ENCODE measurements at places on chromosomes 7 and 10.

DNA sequence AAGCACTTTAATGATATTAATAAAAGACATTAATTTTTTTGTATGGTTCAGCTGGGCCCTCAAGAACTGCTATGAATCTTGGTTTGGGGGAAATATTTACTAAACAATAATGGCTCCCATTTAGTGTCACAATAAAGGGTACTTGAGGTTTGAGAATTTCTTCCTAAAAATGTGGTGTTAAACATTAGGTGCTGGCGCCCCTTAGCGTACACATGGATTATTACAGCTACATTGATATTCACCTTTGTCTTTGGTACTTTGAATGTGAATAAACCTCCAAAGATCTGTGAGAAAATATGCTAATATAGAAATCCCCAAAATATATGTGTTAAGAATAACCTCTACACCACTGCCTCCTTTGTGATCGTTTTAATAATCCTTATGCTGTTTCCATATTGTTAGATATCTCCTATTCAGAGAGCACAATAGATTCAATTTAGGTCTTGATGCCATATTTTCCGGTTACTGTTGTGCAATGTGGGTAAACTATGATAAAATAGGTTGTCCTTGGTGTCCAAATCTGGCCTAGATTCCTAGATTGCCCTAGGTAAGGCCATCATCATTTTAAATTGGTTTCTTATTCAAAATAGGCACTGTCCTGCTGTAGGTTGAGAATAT lies 161.8 kb upstream of the CACNA2D1 start:
- no peak for DNase-seq

DNA sequence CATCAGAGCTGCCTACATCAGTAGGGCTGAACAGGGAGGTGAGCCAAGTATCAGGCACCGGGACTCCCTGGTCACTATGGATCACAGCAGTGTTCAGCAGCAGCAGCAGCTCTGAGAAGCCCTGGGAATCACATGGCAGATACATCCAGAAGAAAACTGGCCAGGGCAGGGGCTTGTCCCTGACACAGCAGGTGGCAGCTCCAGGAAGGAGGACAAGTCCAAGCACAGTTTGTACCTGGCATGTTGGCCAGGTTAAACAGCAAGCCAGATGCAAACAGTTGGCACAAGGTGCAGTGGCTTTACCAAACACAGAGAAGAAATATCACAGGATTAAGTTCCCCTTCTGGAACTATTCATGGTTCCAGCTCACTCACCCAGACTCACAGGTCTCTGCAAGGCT lies 139.4 kb downstream of the KCNMA1 start:
- no peak for DNase-seq

DNA sequence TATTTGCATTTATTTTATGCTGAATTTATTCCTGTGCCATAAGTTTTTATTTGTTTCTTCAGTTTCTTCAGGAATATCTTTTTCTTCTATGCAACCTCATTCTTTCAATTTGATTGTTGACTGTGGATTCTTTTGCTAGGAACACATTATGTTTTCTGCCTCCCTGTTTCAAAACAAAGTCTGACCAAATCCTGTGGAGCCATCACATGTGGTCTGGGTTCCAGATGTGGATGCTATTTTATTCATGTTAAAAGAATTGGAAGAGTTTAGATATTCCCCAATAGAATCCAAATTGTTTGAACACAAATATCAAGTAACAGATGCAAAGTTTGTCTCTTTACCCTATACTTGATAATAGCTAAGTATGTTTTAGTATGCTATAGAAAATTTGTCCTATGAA lies 56.8 kb upstream of the LRRC17 start:
- no peak for DNase-seq

- no peak for DNase-seq
These were observed 427.0 kb downstream of the PHTF2 start for GRCh38 chr7:78225534-78225933.

DNA sequence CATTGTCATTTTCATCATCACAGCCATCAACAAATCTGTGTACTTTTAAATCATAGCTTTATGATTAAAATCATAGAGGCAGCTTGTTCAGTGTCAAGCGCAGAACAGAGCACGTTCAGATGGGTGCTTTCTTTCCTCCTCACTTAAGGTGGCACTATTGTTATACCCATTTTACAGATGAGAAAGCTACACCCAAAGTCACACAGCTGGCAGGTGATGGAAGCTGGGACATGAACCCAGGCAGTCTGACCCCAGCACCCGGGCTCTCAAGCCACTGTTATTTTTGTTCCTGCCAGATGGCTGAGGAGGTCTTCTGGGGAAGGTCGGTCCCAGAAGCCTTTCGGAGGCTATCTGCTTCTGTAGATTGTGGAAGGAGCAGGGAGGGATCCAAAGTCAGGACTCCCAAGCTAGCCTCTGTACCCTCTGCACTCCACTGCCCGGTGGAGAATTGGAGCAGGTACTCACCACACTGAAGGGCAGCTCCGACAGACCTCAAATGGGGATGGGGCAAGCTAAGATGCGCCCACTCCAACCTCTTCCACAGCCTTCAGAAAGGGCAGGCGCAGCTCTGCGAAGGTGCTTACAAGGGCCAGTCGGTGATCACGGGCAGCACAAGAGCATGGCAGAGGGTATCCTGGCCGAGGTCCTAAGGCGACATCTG lies 610 bp downstream of the AVPI1 start:
- DNase-seq, result peak; percentile 21

GRCh38 chr7:149759093-149759860 lies 14.1 kb downstream of the ZNF467 start:
- no peak for DNase-seq

DNA sequence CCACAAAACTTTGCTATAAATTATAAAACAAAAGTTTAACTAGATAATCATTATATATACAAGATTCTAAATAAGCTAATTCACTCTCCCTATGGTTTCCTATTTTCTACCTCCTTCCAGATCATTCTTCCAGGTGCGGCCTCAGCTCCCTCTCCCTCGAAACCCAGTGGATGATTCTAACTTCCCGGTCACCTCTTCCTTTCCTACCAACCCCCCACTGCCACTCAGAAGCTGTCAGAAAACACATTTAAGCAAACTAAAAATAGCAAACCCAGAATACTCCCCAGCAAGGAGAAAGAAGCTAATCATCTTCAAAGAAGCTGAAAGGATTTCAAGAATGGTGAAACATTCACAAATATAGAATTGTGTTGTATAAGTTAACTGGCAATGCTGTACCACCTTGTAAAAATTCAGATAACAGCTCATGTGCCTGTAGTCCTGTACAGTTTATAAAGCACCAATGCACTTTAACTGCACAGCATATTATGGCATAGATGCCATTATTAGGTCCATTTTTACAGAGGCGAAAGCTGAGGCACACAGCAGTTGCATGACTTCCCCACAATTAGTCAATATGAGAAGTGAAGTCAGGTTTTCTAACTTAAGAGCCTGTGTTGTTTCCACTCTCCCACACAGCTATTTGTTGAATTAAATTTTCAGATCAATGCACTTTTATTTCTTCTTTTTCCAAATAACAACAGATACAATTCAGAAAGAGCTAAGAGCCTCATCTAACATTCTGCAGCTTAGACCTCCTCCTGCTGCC lies 13.7 kb upstream of the DNTT start:
- no peak for DNase-seq

DNA sequence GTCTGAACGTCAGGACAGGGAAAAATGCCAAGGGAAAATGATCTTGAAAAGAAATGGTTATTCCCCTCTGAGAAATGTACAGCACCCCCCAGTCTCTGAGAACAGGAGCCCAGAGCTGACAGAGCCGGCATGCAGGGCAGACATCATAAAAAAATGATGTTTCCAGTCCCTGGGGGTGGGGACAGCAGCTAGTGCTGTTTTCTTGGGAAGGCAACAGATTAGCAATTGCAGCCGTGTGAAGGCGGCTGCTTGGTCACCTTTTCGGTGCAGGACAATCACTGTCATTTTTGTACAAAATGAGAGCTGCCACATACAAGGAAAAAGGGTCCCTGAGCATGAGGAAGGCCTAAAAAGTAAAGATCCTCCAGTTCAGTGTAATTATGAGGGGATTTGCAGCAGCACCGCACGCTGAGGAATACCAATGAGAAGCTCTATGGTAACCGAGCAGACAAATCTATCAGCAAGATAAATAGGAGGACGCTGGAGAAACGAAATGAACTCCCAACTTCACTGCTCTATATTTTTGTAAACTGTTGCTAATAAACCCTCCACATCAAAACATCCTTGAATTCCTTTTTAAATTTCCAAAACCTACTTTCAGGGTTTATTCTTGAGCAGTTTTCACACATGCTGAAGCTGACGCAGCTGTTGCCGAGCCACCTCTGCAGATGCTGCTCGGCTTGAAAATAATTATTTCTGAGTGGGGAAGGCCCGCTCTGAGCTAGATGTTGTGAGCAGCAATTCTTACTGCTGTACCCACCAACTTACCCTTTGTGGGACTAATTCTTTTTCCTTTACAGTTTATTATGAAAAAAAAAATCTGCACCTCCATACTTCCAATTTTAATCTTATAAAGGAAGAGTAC lies 98.2 kb upstream of the NEBL start:
- DNase-seq, result no peak

- DNase-seq, result no peak
These were observed 501.6 kb upstream of the MKI67 start for GRCh38 chr10:128627811-128628210.

DNA sequence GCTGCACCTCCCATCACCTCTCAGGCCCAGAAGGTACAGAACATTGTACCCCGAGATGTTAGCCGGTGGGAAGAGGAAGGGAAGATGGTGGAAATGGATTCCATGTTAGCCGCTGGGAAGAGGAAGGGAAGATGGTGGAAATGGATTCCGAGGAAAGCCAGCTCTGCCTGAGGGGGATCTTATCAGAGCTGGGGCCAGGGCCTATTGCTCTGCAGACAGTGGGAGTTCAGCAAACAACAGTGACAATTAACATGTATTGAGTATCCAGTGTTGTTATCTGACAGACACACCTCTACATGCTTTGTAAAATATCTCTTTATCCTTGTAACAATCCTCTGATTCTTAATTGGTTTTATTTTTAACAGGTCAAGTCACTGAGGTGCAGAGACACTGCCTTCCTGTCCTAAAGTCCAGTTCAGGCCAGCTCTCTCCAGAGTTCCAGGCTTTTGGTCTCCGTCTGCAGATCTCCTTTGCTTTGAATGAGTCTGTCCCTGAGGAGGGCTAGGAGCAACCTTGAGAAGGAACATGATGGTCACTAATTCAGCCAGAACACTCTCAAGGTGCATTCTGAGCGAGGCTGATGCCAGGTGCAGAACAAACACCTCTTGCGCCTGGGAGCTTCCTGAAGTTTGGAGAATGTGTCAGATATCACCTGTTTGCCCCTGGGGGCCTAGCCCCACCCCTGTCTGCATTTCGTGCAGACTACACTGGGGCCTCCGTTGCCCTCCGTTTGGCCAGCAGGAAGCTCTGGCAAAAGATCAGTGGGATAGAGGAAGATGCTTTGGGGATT lies 82.4 kb upstream of the PODXL start:
- no peak for DNase-seq

GRCh38 chr10:128147064-128147463 lies 20.8 kb upstream of the MKI67 start:
- no peak for DNase-seq

GRCh38 chr7:41104631-41105030 lies 598.3 kb downstream of the INHBA start:
- no peak for DNase-seq

DNA sequence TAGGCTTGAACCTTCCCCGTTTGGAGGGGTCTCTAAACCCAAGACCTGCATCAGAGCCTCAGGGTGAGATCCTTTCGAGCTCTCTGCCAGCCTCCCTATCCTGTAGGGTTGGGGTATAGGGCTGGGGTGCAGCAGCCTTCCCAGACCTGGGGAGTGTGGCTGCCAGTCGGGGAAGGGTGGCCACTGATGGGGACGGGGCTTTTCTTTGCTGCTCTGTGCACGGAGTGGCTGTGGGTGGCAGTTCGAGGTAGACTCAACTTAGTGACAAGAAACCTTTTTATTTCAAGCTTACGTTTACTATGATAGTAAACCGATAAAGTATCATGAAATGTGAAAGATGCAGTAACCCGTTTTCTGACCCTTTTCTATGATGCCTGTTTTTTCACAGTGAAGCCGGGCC lies 13.0 kb downstream of the ZNF316 start:
- DNase-seq, result no peak

DNA sequence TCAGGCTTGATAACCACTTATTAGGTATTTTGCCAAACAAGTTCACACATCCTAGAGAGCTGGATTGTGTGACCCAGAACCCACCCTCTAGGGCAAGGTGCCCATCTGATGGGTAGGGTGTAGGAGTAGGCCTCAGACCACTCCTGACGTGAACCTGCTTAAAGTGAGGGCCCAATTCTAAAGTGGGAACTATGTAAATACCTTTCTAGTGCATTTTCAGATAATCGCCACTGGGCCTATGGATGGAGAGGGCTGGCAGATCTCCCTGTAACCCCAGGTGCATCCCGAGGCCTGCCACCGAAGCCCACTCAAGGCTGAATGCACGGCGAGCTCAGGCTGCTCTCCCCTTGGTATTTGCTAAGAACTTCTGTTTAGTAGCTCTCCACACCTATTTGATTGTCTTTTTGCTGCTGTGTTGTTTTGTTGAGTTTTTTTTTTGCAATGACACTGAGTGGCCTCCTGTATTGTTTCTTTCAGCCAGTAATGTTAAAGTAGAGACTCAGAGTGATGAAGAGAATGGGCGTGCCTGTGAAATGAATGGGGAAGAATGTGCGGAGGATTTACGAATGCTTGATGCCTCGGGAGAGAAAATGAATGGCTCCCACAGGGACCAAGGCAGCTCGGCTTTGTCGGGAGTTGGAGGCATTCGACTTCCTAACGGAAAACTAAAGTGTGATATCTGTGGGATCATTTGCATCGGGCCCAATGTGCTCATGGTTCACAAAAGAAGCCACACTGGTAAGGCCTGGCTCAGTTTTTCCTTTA lies 71.7 kb downstream of the IKZF1 start:
- no peak for DNase-seq

DNA sequence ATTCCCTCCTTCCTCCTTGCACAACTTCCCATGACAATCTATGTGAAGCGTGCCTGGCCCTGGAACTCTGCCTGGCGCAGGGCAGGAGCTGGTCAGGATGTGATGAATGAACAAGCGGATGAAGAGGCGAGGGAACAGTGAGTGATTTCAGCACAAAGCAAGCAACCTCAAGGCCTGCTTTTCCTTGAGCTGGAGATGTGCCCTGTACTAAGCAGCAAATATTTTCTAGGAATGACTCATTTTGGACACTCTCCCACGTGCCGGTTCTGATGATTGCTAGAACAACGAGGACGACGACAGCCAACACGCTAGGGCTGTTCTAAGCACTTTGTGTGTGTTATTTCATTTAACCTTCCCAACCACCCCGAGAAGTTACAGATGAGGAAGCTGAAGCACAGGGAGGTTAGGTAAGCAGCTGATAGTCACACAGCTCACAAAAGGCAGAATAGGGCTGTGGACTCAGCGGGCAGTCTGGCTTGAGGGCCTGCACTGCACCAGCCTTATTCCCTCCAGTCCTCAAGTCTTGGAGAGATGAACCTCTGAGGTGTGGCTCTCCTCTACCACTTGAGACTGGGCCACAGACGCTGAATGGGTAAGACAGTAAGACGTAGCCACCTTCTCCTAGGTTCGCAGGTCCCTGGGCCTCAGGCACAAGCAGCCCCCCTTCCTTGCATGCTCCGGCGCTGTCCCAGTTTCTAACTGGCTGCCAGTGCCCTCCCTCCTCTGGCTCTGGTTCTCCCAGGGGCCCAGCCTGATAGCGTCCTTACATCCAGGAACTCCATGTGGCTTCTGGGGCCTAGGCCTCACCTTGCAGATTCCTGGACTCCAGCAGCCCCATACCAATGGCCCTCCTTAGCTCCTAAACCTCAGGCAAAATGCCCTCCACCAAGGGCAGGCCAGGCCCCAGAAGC lies 59.0 kb downstream of the YKT6 start:
- peak; percentile 7 for DNase-seq

All from stimulated activated naive CD4-positive, alpha-beta T cell treated with Interleukin-2 at 50 U/mL for 16 hours (primary cell).